Hematopoietic multipotent progenitor cell treated with erythropoietin and hydrocortisone succinate and interleukin-3 and kit ligand, for 15 days (in vitro differentiated cells): ENCODE measurements at places on chromosomes 2 and 18.

GRCh38 chr2:66698091-66698490 is 263.2 kb downstream of the MEIS1 start:
- DNase-seq = no peak

- DNase-seq = no peak
Measured at GRCh38 chr2:189274361-189274760, 94.8 kb upstream of the COL5A2 start.

GRCh38 chr2:79387431-79387830 is 125.4 kb upstream of the CTNNA2 start:
- DNase-seq = no peak

- no peak for DNase-seq
Measured at GRCh38 chr2:42748840-42749239, 15.1 kb downstream of the OXER1 start.

DNA sequence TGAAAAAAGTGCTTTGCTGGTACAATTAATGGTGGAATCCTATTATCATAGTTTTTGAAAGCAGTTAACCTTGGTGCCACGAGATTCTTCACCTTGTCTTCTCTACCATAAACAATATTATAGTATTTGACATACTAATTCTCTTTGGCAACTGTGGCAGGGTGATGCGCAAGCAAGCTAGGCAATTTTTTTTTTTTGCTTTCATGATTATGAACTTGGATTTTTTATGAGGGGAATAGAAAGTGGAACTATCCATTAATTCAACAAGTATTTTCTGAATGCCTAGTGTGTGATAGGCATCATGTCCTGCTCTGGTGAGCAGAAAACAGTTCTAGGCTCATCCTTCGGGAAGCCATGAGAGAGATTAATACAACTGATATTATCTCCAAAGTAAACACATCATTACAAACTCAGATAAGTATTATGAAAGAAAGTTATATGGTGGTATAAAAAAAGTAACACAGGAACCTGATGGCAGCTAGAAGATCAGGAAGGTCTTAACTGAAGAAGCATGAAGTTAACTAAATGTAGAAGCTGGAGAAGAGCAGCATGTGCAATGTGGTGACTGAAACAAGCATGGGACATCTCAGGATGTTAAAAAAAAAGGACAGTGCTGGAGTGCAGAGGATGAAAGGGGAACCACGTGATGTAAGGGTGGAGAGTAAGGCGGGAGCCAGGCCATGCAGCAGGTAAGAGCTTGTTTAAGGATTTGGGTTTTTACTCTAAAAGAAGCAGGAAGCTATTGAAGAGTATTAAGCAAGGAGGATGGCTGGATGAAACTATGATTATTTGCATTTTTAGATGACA is 113.7 kb downstream of the ZEB2 start:
- DNase-seq = no peak

GRCh38 chr2:8752385-8752784 is 70.5 kb downstream of the ID2 start:
- DNase-seq = no peak

DNA sequence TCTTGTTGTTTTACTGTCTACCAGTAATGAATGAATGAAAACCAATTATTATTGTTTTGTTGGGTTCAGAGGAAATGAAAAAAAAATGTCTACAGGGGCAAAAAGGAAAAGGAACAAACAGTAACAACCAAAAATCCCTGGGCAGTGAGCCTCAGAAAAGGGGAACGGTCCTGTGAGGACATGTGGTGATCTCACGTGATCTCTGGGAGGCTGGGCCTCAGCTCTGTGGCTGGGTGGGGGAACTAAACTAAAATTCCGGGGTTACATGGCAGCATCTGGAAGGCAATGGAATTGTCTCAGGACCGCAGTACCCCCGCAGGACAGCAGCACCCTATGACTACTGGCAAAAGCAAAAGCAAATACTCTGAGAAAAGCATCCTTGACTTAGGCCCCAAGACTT is 80.1 kb downstream of the AFF3 start:
- DNase-seq = no peak

DNA sequence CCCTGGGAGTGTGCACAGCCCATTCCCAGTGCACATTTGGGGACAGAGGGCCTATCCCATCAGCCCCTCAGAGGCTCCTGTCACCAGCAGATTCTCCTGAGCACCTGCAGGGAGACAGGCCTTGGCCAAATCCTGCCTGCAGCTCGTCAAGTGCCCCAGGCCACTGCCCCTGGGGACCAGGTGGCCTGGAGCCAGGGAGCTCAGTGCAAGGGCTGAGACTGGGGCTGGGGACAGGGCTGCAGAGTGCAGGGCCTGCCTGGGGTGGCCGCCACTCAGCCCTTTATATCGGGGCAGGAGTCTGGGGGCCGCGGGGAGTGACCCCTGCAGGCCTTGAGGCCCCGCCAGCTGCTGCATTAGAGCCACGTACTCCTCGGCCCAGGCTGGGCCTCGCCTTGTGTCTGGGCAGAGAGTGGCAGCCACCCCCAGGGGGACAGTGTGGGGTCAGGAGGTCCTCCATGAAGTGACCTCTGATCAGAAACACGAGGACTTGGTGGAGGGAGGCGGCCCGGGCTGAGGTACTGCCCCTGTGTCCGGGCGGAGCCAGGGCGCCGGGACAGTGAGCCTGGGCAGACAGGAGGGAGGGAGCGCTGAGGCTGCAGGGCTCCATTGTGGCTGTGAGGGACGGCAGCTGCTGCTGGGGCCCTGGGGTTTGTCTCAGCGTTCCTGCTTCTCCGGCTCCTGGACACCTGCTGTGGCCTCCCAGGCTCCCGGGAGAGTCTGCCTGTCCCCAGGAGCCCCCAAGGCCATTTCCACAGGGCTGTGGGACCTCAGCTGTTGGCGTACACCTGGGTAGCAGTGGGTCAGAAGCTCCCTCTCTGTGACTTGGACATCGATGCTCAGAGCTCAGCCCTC is 24.2 kb downstream of the GPC1 start:
- DNase-seq = no peak

DNA sequence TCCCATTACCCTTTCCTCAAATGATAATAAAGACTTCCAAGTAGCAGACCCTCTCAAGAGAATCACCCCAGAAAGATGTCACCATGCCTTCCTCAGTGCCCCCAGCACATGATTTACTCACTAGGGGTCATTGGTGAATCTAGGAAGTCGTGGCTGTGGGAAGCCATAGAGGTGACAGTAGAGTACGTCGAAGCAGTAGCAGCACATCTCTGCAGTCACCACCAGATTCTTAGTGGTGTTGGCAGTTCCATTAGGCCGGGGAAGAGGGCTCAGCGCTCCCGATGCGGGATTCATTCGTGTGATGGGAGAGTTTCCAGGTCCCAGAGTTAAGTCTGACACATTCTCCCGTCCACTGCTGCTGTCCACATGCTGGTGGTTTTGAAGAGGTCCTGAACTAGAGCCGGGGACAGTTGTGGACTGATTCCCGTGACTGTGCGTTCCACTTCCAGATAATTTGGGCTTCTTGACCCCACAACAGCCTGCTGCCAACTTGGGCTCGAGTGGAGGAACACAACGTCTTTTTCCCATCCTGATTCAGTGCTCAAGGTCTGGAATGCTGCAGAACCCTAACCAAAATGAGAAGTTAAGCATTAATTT is 12.0 kb downstream of the AMMECR1L start:
- DNase-seq = no peak

DNA sequence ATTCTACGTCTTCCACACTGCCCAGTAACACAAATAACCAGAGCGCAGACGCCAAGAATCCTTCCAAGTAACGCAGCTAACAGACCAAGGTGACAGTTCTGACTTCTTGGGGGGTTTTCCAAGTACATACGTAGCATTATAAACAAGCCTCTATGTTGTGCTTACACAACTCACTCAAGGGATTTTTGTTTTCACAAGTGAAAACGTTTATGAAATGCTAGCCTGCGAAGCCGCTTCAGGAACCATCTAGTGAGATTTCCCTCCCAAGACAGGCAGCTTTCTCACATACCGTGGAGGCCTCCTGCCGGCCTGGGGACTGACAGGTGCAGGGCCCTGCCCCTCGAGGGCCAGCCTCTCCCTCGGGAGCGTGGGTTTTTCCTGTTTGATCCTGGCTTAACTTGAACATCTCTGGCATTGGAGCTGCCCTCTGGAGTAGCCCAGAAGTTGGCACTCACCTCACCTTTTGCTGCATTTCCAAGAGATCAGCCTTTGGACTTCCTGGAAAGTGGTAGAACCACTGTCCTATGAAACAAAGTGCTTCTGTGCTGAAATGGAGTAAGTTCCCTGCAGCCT is 151.1 kb downstream of the MBP start:
- no peak for DNase-seq

DNA sequence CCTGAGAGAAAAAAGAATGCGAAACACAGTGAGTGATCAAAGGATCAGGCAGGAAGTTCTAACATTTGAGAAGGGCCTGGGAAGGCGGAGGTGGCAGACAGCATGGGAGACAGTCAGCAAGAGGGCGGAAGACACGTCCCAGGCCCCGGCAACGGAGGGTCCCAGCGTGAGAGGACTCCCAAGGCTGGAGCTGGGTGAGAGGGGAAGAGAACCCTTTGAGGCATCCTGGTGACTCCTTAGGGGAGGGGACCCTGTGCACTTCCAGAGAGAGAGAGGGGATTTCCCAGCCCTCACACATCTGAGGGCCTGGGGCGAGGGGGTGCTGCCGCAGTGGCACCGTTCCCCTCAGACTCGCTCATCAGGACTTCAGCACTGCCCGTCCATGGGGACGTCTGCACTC is 133.4 kb downstream of the RTP5 start:
- no peak for DNase-seq

DNA sequence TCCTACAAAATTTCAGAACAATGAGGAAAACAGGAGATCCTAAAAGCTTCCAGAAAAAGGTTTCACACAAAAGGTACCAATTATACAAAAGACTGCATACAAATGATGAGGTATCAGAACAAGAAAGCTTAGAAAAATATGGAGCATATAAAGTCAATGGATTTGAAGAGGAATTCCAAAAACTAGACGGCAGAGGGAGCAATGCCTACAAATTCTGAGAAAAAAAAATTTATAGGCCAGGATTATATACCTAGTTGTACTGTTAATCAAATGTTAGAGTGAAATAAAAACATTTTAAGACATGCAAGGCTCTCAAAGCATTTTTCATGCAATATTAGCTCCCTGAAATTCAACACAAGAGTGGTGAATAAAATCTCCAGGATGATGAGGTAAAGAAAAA is 106.2 kb downstream of the ZRANB3 start:
- no peak for DNase-seq

DNA sequence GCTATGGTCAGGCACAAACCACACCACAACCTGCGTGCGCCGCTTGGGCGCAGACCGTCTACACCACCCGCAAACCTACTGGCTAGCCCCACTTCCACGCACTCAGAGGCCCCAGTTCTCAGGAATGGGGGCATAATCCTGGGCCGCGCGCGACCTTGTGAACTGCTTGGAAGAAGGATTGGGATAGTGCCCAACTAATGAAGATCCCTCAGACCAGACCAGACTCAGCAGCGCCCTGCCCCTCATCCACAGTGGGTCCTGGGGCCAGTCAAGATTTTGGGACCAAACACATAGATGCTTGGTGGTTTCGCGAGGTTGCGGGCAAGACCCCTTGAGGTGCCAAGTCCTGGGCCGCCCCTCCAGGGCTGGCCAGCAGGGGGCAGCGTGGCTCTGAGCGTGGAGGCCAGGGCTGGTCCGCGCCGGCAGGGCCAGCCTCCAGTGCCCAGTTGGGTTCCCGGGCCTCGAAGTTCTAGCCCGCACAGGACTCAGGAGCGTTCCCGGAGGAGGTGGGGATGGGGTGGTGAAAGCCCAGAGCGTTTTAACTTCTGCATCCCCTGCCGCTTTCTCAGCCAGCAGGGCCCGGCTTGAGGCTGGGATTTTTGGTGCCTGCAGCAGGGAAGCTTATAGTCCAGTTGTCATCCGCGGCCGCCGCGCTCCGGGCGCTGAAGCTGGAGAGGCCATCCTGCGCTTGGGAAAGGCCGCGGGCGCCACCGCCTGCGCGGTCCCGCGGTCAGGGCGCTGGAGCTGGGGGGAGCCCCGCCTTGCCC is 8.3 kb downstream of the OSR1 start:
- DNase-seq = peak; percentile 45

DNA sequence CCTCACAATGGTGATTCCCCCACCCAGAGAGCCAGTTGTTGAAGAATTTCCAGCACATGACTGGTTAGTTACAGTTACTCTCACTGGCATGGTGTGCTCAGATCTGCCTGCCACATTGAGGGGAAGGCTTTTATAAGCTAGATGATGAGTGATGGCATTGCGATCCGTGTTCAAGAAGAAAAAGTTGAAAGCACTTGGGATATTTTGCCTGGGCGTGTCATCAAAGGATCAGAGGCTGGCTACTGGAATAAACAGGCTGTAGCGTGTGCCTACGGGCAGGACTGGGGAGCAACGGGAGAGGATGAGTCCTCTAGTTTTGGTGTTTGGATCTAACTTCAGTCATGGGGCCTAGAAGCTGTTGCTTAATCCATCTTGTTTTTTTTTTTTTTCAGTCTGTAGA is 175.0 kb downstream of the SETBP1 start:
- no peak for DNase-seq

- no peak for DNase-seq
Measured at GRCh38 chr2:240507778-240508251, 50.0 kb downstream of the ANKMY1 start.

GRCh38 chr2:100741880-100742276 is 78.1 kb upstream of the NPAS2 start:
- no peak for DNase-seq

DNA sequence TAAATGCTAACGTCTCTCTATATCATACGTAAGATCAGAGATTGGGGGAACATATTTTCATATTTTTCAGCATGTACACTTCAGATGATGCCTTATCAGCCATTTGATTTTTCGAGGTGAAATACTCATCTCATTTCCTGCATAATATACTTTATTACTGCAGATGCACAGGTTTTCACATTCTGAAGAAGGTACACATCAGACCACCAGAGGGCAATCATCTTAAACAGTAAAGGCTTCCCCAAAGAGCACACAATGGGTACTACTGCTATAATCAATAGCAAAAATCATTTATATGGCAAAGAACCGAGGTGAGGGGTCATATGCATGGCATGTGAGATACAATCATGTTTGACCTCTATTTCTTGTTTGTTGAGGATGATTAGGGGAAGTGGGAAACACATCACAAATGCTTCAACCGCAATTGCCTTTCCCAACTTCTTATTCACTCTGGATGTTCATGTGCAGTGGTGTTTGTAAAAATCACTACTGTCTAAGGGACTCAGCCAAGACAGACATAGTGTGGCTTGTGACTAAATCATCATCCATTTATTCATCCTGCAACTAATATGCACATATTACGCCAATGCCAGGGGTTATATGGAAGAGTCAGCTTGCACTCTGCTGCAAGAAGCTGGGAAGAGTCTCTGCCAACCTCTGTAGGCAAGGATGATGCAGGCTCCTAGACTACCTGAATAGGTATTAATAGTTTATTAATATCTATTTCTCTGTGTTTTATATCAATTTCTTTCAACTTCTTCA is 118.7 kb downstream of the EPB41L3 start:
- no peak for DNase-seq

DNA sequence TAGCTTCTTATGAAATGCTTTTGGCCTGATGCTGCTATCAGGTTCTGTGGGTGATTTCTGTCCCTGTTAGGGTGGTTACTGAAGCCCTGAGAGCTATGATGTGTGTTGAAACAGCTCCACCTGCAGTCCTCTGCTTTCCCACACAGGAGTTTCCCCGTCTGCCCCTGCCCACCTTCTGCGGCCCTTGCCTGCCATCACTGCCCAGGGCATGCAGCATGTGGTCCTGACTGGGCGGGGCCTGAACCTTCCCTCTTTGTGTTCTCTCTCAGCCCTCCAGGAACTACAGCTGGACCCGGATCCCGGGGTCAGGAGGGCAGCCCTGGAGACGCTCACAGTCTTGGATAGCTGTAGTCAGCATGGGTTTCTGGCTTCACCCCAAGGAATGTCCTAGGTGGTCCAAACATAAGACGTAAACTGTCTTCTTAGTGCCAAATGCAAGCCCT is 21.4 kb downstream of the HJURP start:
- peak; percentile 27 for DNase-seq

GRCh38 chr2:222796413-222797103 is 64.3 kb upstream of the ACSL3 start:
- DNase-seq = no peak
